Activated gamma-delta T cell treated with anti-CD3 and anti-CD28 coated beads, Interleukin-2, amount 50 U/mL, for 16 hours (primary cell): ENCODE measurements at places on chromosomes 7 and 10.
A peak's percentile ranks its signal among the peaks of the same experiment; 100 is the strongest.

GRCh38 chr7:105032553-105033214 lies 18.7 kb downstream of the KMT2E start:
- no peak for DNase-seq

- DNase-seq, result no peak
These were observed 623.4 kb upstream of the NRG3 start for GRCh38 chr10:81251457-81252115.

GRCh38 chr10:36494371-36494770 lies 631.0 kb upstream of the ANKRD30A start:
- DNase-seq, result no peak

GRCh38 chr7:100641463-100641859 lies at the start of gene TFR2:
Gene TFR2, minus strand, starts transcription at chr7:100641552. Its CDS starts 43 bp downstream, at chr7:100641509.
- no peak for DNase-seq

- DNase-seq, result no peak
These were observed 309.1 kb downstream of the MDFIC start for GRCh38 chr7:115230882-115231571.

DNA sequence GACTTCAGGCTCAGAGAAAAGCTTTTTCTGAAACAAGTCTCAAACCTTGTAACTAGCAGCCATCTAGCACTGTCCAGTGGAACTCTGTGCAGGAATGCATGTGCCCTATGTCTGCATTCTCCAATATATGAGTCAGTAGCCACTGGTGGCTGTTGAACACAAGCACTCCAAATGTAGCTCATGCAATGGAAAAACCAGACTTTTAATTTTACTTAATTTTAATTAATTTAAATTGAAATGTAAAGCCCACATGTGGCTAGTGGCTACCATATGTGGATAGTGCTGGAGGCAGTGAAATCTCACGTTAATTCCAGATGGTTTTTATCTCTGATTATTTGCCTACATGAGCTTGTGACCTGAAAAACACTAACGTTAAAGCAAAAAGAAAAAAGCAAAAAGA lies 225.1 kb downstream of the GATA3 start:
- DNase-seq, result no peak

DNA sequence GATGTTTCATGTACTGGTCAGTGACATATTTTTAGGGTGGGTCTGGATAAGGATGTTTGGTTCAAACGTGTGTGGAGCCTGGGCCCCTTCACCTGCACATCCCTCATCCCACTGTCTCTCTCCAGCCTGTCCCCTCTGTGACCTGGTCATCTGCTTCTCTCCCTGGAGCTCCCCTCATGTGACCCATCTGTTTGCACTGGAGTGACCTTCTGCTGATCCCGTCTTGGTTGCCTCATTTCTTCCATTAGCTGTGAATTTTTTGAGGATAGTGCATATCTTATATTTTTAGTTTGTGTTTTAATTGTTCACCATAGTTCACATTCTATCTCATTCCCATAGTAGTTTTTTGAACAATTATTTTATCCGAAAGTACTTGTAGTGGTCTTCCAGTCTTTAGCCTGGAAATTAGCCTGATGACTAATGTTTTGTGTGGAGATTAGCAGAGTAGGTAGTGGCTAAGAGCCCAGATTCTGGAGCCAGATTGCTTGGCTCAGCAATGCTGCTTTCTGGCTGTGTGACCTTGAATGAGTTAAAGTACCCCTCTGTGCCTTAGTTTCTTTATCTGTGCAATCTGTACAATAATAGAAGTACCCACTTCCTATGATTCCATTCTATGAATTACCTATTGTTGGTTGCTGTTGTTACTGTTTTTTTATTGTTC lies 224.5 kb downstream of the LRMDA start:
- DNase-seq, result no peak

DNA sequence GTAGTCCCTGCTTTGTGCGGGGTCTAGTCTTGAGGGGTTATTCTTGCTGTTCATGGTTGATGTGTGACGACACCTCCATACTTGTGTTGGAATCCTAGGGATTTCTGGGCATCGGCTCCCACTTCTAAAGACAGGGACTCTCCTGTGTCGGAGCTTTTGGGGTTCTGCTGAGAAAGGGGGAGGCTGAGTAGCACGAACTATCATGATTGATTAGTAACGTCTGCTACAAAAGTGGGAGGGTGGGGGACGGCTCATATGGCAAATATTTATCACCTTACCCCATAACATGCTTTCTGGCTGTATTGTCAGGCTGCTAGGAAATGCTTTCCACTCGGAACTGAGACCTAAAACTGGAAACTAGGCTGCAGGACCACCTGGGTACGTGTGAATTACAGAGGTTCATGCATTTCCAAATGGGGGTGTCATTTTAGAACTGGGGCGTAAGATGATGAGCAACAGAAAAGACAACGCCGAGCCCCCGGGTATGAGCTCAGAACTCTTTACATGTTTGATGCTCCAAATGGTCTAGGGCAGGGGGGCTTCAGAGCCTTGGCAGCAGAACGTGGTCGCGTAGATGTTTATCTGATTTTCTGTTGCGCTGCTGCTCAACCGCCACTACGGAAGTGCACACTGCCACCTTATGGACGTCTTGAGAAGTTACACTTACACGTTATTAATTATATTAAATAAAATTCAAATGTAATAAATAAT lies 15.1 kb upstream of the NME8 start:
- DNase-seq, result peak; percentile 12

- no peak for DNase-seq
These were observed 68.1 kb downstream of the CPEB3 start for GRCh38 chr10:92222603-92223262.

- DNase-seq, result no peak
These were observed 121.4 kb downstream of the ZFAND4 start for GRCh38 chr10:45550903-45551786.

DNA sequence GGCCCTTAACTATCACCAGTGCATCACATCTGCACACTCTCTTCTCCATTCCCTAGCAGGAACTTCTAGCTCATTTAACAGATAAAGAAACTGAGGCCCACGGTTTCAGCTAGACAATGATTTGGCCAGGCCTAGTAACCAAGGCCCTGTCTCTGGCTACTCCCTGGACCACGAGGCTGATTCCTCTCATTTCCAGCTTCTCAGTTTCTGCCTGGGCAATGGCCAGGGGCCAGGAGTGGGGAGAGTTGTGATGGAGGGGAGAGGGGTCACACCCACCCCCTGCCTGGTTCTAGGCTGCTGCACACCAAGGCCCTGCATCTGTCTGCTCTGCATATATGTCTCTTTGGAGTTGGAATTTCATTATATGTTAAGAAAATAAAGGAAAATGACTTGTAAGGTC lies 13.5 kb downstream of the AQP1 start:
- DNase-seq, result no peak

DNA sequence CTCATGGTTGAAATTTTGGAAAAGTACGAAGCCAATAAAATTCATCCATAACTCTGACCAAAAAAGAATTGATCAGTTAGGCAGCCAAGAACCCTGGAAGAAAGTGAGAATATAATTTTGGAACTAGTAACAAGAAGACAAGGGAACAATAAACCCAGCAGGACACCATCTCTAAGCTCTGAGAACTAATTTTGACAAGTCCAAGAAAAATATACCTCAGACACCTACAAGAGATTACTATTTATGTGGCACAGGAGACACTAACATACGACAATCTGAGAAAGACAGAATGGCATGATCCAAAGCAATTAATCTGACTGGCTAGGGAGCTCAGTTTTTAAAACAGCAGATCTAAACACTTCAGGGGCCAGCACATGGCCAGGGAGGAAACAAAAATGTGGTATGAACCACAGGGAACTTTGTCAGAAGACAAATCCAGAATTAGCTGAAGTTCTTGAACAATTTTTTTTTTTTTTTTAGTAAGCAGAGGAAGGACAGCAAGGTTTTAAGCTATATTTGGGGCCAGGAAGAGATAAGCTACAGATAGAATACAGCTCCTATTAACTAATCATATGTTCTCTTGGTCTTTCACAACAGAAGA lies 38.9 kb downstream of the PARD3 start:
- DNase-seq, result no peak

DNA sequence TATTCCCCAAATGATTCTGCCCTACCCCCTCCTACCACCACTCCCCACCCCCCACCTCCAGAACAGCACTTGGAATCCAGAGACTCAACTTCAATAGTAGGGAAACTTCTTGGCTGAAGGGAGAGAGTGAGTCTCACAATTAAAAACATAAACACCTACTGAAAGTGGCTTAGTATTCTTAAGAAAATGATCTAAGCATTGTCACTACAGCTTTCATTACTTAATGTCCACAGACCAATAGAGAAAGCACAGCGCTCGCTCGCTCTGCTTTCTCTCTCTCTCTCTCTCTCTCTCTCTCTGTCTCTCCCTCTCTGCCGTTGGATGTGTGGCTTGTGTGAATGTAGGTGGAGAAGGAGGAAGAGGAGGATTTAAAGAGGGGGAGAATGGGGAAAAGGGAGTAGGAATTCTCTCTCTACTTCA lies 1.5 kb upstream of the SEMA3A start:
- DNase-seq, result no peak

DNA sequence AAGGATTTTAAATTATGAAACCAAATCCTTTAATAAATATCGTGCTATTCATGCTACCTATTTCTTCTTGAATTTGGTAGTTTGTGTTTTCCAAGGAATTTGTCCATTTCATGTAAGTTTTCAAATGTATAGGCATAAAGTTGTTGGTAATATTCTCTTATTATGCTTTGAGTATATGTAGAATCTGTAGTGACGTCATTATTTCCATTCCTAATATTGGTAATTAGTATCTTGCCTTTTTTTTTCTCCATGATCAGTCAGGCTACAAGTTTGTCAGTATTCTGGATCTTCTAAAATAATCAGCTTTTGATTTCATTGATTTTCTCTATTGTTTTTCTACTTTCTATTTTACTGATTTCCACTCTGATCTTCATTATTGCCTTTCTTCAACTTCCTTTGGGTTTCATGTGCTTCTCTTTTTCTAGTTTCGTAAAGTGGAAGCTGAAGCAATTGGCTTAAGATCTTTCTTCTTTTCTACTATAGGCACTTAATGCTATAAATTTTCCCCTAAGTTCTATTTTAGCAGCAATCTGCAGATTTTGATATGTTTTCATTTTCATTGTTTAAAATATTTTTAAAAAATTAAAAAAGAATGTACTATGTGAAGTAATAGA lies 156.5 kb upstream of the HDAC9 start:
- no peak for DNase-seq

DNA sequence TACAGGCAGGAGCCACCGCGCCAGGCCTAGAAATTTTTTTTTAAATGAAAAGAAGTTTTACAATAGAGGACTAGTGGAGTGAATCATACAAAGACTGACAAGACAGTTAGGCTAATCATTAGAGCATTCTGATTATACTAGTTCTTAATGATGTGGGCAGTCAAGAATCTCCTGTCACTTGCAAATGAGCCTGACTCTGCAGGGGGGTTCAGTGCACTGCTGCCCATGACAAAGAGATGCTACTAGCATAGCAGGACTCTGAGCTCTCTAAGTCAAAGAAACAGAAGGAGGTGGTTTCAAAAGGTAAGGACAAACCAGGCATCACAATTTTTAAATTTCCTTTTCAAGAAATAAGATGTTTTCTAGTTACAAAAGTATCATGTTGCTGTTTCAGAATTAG lies 59.0 kb downstream of the CCDC6 start:
- no peak for DNase-seq

DNA sequence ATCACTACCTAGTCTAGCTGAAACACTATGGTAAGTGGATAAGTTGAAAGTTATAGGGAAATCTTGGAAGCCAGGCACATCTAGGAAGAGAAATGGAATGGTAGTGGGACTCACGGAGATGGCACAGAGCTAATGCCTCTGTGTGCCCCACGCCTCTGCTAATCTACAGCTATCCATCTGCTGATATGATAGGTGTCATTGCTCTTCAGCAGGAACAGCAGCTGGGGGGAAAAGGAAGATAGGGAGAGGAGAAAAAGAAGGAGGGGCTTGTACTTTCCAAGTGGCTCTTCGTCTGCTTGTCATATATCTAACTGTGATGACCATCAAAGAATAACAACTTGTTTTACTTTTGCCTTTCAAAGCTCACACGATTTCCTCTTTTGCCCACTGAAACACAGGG lies 1199.1 kb upstream of the SORCS1 start:
- DNase-seq, result no peak

- no peak for DNase-seq
These were observed 214.8 kb downstream of the TMEM178B start for GRCh38 chr7:141288626-141289025.

- DNase-seq, result no peak
These were observed 32.6 kb downstream of the LHPP start for GRCh38 chr10:124494046-124494807.

GRCh38 chr7:39317107-39317506 lies 249.1 kb upstream of the YAE1 start:
- no peak for DNase-seq

- DNase-seq, result no peak
These were observed 9.1 kb upstream of the MCM10 start for GRCh38 chr10:13152296-13152695.

DNA sequence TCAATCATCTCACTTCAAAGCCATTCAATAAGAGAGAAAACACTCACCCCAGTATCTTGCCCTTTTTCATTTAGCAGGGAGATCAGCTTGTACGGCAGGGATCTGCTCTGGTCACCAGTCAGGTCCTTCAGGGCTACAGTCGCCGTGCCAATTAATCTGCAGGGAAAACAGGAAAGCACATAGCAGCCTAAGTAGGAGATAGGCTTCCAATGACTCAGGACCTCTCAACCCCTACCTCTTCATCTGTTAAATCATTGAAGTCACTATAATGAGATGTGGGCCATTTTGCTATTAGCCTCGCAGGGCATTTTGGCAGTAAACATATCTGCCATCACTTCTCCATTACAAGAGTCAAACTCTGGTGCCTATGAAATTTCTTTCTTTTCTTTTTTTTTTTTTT lies 50.8 kb downstream of the MYOF start:
- DNase-seq, result no peak

- DNase-seq, result no peak
These were observed 244.0 kb upstream of the ZWINT start for GRCh38 chr10:56605051-56605450.

DNA sequence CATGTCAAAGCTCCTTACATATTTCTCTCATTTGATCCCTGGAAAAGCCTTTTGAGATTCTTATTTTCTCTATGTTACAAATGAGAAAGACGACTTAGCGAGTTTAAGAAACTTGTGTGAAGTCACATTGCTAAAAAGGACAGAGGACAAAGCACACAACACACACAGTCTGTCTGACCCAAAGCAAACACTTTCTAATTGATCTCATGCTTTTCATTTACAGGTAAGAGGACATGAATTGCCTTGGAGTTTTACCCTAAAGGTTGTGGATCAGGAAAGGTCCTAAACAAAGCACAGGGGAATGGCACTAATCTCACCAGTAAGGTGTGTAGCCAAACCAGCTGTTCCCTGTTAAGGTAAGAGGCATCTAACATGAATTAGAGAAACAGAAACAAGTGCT lies 18.7 kb downstream of the SLC35G1 start:
- DNase-seq, result no peak

GRCh38 chr10:78980354-78980753 lies 88.4 kb upstream of the ZMIZ1 start:
- DNase-seq, result no peak

DNA sequence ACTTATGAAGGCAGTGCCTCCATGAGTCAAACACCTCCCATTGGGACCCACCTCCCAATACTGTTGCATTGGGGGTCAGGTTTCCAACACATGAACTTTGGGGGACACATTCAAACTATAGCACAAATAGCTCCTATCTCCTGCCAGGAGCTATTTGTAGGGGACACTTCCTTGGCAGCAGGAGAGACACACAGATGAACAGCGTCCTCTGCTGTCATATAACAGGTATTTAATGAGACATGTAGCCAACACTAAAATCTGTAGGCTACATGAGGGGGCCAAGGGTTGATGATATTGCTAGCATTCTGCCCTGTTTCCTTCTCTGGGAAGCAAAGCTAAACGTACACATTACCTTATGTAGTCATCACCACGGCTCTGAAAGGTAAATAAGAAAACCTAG lies 2.6 kb upstream of the GPR26 start:
- no peak for DNase-seq
